ENCODE measurements at places on chromosomes 12 and 14.

DNA sequence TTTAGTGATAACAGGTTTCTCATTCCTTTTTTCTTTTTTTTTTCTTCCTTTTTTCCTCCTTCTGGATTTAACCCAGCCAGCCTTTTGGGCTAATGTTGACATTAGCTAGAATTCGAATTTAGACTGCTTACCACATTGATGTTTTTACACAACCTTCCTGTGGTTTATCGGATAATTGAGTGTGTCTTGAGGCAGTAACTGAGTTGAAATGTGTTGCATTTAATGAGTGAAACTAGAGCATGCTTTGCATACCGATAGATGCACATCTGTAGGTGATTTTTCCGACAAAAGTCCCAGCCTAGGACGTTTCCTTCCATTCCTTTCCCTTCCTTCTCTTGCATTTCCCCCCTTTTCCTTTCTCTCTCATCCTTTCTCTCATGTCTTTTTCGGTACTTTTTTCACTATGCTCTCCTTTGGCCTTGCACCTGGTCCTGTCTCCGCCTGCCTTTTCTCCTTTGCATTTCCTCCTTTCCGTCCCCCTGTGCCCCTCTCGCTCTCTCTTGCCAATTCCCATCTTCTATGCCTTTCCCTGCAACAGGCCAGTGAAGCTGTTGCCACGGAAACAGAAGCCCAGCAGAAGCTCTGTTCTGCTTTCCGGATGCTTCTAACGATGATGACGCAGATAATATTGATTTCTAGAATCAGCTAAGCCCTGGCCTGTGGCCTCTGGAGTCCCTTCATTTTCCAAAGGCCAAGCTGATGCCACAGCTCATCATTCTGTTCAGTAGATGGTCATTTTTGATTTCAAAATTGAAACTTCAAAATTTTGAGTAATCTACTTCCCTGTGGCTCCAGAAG is 76.1 kb downstream of the SLC25A47 start:
- no peak for DNase-seq

DNA sequence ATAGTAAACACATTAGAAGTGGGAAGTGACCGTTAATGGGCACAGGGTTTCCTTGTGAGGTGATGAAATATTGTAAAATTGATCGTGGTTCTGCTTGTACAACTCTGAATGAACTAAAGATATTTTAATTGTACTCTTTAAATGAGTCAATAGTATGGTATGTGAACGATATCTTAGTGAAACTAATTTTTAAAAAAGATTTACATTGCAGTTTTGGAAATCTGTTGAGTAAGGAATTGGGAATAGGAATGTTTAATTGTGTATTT is 1.7 kb downstream of the ZNF410 start:
- no peak for DNase-seq

- DNase-seq: no peak
Observed at GRCh38 chr12:107541001-107541705, 144.4 kb upstream of the PWP1 start.

GRCh38 chr14:58239244-58240195 is 5.1 kb upstream of the PSMA3 start:
- peak; percentile 65 for DNase-seq

- no peak for DNase-seq
Observed at GRCh38 chr14:76456200-76456599, 80.3 kb downstream of the ESRRB start.

GRCh38 chr14:79513446-79513845 is 697.9 kb downstream of the DIO2 start:
- no peak for DNase-seq

GRCh38 chr14:104700747-104701217 is 11.4 kb downstream of the INF2 start:
- DNase-seq: no peak

DNA sequence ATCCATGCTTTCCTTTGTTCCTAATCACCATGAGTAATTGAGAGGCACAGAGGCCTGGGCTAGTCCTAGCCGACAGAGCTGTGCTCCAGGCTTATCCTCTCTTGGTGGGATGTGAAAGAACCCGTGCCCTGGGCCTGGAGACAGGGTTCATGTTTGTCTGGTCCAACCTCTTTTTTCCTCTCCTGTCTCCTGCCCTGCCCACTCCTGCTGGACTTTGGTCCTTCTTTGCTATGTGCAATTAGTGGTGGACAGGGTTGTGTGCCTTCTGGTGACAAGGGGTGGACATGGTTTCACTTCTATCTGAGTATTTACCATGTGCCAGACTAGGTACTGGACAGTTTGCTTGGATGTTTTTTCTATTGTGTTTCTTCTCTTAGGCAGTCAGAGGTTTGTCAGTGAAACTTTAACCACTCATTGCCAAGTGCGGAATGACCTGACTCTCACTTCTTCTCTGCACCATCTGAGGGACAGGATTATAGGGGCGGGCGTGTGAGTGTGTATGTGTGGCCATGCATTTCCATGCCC is 126.1 kb downstream of the SMOC1 start:
- no peak for DNase-seq

GRCh38 chr14:100900837-100901390 is 2.6 kb downstream of the RTL1 start:
- DNase-seq: no peak

DNA sequence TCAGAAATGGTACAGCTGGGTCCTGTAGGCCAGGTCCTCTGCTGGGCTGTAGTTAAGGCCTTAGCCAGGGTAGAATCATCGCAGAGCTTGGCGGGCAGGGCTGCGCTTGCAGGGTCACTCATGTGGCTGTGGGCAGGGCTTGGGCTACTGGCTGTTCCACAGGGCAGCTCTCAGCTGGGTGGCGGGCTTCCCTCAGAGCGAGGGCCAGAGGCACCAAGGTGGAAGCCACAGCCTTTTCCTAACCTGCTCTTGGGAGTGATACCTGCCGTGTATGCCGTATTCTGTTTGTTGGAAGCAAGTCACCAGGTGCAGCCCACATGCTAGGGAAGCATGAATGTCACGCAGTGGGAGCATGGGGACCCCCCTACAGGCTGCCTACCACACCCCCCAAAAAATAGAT is 69.8 kb upstream of the RIN3 start:
- no peak for DNase-seq

GRCh38 chr14:96243785-96244184 is 12.2 kb upstream of the BDKRB1 start:
- no peak for DNase-seq

GRCh38 chr12:28963554-28963953 is 185.5 kb upstream of the FAR2 start:
- no peak for DNase-seq

- no peak for DNase-seq
Observed at GRCh38 chr14:77064521-77065178, 33.4 kb upstream of the CIPC start.

- no peak for DNase-seq
Observed at GRCh38 chr12:9721394-9722092, 11.4 kb downstream of the CLECL1 start.

GRCh38 chr14:54221971-54222370 is 174.8 kb upstream of the CDKN3 start:
- DNase-seq: no peak

DNA sequence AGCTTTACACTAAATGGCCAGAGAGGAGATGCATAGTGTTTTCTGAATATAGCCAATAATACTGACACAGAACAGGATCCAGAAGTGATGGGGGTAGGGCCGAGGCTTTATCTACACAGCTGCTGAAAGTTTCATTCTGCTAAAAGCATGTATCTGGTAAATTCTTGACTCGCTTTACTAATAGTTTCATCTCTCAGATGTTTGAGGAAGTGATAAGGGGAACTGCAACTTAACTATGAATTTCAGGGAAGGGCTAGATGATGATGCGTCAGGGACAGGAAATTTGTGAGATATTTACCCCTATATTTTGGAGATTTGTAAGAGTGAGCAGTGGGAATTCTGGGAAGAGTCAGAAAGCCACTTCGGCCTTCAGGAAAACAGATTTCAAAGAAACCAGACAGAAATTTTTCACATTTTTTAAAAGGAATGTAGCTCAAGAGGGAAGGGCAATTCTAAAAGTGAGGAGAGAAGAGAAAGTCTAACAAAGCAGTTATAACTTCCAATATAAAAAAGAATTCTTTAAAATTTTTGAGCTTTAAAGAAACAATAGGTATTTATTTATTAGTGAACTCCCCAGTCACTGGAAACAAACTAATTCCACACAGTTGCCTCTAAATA is 243.1 kb downstream of the BCAT1 start:
- no peak for DNase-seq

- no peak for DNase-seq
Observed at GRCh38 chr14:96030108-96030760, 8.9 kb upstream of the C14orf132 start.

- no peak for DNase-seq
Observed at GRCh38 chr12:2290091-2290490, 237.3 kb downstream of the CACNA1C start.

- no peak for DNase-seq
Observed at GRCh38 chr14:81452341-81453133, 52.4 kb upstream of the STON2 start.

DNA sequence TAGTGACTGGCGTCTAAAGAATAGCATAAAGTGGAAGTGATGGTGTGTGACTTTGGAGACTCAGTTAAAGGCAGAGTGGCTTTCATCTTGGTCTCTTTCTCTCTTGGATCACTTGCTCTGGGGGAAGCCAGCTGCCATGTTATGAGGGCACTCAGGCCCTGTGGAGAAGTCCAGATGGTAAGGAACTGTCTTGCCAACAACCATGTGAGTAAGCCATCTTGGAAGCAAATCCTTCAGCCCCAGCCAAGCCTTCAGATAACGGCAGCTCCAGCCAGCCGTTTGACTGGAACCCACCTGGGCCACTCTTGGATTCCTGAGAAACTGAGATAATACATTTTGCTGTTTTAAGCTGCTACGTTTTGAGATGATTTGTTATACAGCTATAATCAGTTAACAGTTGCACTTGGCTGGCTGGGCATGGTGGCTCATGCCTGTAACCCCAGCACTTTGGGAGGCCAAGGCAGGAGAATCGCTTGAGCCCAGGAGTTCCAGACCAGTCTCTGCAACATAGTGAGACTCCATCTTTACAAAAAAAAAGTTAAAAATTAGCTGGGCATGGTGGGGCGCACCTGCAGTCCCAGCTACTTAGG is 7.7 kb upstream of the LRRC23 start:
- no peak for DNase-seq

DNA sequence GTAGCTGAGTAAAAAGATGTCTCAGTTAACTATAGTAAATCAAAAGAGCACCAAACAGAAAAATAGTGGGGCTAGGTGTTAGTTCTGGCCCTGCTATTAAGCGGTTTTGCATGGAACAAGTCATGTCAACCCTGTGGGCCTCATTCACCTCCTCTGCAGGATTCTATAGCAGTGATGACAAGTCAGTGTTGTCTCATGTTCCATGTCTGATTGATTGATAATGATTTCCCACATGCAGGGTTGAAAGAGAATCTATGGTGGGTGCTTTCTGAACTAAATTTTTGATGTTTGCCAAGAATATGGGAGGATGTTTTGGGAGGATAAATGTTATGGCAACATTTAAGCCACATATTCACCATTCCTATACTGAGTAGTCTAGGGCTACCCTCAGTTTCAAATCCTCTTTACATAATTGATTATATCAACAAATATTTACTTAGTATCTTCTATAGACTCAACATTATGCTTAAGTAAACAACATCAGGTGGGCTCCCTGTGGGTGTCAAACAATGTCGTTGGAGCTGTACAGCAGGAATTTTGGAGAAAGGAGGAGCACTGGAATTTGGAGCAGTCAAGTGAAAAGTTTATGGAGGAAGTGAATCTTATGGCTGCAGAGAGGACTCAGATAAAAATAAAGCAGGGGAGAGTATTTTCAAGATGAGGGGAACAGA is 48.6 kb downstream of the IRAK3 start:
- no peak for DNase-seq

GRCh38 chr14:85564841-85565527 is 35.0 kb downstream of the FLRT2 start:
- DNase-seq: no peak

- DNase-seq: no peak
Observed at GRCh38 chr14:61183196-61183885, 97.8 kb downstream of the TMEM30B start.

DNA sequence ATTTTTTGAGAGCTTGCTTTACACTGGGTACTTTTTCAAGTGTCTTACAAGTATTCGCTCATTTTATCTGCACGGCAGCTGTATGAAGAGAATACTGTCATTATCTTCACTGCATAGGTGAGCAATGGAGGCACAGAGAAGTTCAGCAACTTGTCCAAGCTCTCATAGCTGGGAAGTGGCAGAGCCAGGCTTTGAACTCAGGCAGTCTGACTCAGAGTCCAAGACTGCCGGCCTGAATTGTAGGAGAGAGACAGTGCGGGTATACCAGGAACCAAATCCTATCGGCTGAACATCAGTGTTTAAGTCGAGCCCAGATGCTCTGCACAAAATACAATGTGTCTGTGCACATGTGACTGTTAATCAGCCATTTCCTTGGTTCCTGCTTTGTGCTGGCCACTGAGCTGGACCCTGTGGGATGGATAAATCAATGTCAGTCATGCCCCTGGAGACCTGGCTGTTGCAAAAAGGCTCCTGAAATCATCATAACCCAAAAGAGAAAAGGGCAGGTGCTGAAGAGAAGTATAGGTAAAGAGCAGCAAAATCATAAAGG is 474.6 kb downstream of the DPF3 start:
- DNase-seq: no peak

DNA sequence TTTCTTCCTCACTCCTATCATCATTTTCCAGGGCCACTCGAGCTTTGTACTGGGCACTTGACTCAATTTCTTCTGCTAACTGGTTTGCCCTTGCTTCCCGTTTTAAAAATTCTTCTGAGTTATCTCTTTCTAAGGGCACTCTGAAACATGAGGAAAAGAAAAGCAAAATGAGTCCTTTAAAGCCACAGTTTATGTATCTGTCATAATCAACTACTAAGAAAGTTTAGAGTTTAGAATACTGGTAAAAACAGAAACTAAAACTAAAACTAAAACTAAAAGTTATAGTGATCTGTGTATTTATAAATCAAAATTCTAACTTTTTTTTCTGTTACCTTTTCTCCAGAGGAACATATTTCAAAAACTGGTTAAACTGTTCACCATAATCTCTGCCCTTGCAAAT is 79.2 kb downstream of the ATXN2 start:
- DNase-seq: no peak

DNA sequence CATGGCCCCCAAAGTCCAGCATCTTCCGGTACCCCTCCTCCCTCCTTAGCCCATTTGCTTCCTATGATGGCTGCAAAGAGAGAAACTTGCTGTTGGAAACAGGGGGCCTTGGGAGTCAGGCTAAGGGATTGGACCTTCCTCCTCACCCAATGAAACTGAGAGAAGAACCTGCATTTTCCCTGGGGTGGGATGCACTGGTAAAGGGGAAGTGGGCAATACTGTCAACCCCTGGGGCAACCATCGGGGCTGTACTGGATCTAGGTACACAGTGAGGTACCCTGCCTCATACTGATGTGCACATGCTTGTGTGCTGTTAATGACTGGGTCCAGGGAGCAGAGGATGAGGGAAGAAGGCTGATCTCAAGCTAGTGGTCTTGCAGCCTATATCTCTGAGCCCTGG is 11.0 kb upstream of the JPH4 start:
- no peak for DNase-seq

GRCh38 chr12:78308701-78309100 is 478.0 kb downstream of the NAV3 start:
- DNase-seq: no peak
